Stimulated activated CD4-positive, alpha-beta T cell treated with anti-CD3 and anti-CD28 coated beads, Interleukin-4, amount 100 ng/mL, for 4 hours (primary cell): ENCODE measurements at places on chromosomes 5 and 9.
A peak's percentile ranks its signal among the peaks of the same experiment; 100 is the strongest.

- DNase-seq, result no peak
Observed at GRCh38 chr5:43312076-43312661, 1.0 kb downstream of the HMGCS1 start.

GRCh38 chr9:77063645-77064285 lies 44.3 kb downstream of the FOXB2 start:
- no peak for DNase-seq

DNA sequence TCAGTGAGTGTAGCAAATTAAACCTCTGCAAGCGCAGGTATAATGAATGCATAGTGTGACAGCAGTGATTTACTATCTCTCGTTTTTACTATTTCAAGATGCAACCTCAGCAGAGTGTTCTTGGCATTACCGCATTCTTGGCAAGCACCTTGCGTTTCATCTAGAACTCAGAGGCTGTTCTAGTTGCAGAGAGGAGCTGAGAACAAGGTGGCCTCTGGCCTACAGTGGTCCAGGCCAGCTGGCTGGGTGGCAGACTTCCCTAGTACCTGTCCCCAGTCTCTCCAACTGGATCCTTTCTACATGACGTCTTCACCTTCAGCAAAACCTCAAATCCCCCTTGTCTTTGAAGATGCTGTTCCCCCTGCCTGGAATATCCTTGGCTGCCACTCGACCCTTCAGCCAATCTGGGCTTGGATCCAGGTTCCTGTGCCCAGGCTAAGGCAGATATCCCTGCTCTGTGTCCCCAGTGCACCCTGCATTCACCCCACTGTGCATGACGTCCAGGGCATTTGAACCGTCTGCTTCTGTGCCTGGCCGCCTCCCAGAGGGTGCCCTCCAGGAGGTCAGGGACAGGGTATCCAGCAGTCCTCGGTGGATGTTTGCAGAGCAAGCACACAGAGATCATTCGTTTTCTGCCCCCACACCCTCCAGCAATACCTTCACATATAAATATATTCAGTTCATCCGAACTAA lies 120.4 kb upstream of the CPEB4 start:
- no peak for DNase-seq

DNA sequence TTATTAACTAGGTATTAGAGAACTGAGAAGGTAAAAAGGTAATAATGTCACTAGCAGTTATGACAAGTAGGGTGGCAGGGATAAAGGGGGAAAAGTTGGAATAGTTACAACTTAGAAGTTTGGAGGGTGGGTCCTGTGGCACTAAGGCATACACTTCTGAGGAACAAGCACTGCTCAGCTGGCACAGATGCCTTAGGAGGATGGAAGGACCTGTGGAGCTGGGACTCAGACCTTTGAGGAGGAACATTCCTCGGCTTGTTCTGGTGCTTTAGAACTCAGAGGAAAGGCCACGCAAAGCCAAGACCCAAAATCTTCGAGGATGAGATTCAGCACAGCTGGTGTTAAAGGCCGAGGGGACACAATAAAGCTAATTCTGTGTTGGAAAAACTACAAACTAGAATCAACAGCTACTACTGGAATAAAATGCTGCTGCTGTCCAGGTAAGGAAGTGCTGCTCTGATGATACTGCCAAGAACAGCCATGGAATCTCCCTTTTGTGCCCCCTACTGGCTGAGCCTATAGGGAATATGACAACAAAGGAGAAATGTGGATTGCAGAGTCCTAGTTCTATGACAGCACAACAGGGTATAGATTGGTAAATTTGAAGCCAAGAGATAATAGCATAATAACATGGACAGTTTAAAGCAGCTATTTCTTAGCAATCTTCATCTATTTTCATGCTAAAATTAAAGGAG lies 126.7 kb downstream of the SLC25A46 start:
- DNase-seq, result no peak

DNA sequence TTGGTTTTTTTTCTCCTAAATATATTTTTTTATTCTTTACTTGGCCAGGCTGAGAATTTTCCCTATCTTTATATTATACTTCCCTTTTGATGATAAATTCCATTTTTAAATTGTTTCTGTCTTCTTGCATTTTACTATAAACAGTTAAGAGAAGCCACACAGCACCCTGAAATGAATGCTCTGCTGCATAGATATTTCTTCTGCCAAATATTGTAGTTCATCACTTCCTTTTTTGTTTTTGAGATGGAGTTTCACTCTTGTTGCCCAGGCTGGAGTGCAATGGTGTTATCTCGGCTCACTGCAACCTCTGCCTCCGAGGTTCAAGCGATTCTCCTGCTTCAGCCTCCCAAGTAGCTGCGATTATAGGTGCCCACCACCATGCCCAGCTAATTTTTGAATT lies 8.5 kb upstream of the INIP start:
- no peak for DNase-seq

DNA sequence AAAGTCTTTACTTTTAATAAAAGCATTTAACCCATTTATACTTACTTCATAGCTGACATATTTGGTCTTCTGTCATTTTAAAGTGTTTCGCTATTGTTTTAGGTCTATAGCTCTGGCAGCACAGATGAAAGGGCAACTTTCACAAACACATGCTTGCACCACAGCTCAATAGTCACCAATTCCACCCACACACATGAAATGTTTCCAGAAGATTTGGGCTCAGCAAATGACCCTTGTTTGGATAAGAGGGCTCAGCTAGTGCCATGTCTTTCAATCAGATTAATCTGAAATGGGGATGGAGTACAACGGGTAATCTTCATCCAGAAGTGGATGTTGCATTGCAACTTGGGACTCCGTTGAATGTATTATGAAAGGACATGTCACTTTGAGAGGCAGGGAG lies 176.0 kb downstream of the FGF18 start:
- no peak for DNase-seq

GRCh38 chr5:130290219-130290618 lies 386.0 kb downstream of the CHSY3 start:
- no peak for DNase-seq

DNA sequence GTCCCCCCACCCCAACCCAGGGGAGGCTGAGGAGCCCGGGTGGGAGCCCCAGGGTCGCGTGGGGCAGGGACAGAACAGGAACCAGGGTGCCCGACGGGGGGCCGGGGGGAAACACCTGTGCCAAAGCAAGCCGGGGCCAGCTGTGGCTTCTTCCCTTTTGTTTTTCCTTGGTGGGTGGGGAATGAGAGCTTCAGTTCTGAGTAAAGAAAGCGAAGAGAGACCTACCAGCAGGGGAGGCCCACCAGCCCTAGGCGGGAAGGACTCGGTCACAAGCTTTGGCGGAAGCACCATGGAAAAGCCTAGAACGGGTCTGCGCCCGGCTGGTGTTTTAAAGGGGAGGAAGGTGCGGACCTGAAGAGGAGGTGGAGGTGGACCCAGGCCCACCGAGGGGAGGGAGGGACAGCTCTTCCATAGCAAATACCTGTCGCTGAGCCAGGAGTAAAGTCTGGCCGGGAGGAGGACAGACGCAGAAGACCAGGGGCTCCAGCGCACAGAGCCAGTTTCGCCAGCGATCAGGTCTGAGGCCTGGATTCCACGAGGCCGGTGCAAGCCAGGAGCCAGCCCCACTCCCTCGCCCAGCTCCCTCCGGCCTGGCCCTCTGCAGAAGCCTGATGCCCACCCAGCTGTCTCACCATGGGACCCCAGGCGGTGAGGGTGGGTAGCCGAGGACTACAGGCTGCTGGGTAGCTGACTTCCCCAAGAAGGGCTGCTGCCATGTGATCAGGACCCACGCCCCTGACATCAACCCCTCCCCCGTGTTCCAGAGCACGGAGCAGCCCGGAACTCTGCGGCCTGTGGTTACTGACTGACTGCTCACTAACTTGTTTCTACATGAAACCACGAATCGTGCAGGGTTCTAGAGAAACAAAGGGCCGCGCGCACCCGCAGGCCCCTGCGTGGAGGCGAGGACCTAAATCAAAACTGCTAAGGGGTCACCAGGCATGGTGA lies 849 bp upstream of the MGAT1 start:
- DNase-seq, result peak; percentile 69

DNA sequence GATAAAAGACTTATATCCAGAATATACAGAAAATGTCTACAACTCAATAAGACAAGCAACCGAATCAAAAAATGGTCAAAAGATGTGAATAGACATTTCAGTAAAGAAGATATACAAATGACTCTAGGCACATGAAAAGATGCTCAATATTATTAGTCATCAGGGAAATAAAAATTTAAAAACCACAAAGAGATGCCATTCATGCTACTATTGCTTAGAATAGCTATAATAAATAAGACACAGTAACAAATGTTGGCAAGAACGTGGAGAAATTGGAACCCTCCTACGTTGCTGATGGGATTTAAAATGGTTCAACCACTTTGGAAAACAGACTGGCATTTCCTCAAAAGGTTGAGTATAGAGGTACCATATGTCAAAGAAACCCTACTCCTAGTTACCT lies 39.8 kb downstream of the POLK start:
- DNase-seq, result no peak

- no peak for DNase-seq
Observed at GRCh38 chr9:22045423-22045822, 36.3 kb upstream of the CDKN2B start.

GRCh38 chr5:145233461-145233860 lies 601.7 kb downstream of the PRELID2 start:
- DNase-seq, result no peak

DNA sequence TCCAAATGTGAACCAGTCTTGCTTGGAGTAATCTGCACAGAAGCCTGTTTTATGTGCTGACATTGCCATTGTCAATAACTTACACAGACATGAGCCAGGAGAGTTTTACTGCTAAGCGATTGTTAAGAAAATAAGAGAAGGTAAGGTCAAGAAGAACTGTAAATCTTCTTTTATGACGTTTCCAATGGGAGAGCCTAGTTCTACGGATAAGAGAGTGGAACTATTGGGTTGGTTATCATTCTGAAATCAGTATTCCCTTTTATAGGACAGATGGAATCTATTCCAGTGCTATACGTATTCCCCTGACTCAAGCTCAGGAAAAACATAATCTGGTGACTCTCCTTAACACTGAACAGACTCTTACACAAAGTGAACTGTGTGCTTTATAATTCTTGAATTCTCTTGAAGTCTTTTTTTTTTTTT lies 137.9 kb upstream of the OTULINL start:
- no peak for DNase-seq

GRCh38 chr5:149540089-149540488 lies 11.2 kb downstream of the CSNK1A1 start:
- DNase-seq, result no peak

DNA sequence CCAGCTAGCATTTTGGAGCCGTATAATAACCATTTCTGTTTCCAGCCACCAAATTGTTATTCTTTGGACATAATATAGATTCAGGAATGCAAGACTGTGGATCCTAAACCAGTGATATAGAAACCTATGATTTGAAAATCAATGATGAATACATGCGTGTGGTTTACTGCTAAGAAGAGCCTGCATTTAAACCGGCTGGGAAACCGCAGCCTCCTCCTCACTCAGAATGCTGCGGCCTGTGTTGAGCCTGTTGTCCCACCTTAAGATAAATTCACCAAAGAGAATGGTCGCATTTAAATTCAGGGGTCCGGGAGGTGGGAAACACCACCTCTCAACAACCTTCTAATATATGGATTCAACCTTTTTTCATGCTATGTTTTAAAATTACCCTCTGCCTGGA lies 148.0 kb downstream of the MEF2C start:
- DNase-seq, result no peak

DNA sequence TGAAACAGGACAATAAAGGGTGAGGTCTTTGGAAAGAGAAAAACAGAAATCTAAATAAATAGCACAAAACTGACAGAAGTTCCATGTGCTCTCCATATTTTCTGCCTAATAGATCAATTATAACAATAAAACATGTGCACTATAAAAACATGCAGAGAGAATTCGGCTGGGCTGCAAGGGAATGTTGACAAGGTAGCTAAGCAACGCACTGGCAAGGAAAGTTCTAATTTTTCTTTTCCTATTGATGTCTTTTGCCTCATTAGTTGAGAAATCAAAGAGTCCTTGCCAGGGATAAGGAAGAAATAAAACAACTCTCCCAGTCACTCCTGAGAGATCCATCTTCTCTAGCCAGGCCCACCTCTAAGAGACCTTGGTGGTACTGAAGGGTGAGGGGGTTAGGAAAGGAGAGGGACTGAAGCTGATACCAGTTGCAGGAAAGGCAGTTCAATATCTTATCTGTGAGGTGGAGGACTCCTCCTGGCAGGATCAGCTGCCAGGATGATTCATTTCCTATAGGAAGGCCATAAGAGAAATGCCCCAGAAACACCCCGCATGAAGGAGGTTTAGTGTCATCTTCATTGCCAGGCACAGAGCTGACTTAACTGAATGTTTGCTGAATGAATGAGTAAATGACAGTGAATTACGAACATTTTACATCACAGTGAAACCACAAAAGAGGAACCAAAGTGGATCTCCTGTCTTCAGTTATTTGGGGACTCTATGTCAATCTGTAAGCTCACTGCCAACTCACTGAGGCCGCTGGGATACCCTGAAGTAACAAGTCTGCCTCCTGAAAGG lies 63.7 kb upstream of the IFNK start:
- no peak for DNase-seq

DNA sequence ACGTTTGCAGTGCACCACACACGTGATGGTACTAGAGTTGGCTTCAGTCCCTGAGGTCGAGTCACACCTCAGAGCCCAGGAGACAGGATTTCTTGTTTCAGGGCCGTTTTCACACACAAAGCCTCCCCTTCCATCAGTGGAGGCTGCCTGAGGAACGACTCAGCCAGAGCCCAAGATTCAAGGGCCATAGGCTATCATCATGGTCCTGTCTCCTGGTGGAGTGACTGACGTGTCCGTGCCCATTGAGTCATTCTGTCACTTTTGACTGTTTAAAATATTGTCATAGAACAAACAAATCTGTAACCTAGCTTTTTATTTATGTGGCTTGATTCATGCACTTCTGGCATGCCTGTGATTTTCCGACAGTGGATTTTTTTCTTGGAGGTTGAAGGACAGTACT lies 28.3 kb downstream of the CAMK2A start:
- no peak for DNase-seq

GRCh38 chr9:123350590-123351310 lies 5.2 kb upstream of the CRB2 start:
- DNase-seq, result no peak

- DNase-seq, result no peak
Observed at GRCh38 chr9:105757496-105758251, 63.3 kb downstream of the TMEM38B start.

- no peak for DNase-seq
Observed at GRCh38 chr5:73302797-73303147, 129.8 kb downstream of the TMEM174 start.

DNA sequence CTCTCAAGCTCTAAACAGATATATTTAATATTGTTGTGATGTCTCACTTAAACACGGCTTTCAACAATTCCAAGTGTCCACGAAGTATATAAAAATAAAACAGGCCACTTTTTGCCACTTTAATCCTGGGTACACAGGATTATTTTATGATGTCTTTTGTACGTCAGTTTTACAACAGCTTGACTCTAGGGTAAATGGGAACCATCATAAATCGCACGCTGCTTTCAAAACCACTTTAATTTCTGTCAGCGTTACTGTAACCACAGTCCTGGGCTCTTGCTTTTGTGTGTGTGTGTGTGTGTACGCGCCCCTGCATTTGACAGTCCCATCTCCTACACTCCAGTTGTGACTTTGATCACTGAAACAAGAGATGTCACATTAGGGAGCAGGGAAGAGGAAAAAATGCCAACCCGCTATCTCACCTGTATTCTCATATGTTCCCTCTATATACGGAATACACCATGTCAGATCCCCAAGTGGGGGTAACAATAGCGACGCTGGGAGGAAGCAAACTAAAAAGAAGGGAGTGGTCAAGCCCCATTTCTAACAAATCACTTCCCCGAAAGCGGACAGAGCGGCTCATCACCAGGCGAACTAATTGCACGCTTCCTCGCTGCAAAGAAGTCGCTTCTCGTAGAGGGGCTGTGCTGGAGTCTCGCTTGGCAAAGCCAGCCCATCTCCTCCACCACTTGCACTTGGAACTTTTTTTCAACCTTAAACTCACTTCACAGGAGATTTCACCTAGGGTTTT lies 1.2 kb downstream of the BNC2 start:
- no peak for DNase-seq
